ENCODE measurements at places on chromosomes 7 and 10. TPM values are rescaled to one million over a fixed set of nuclear protein-coding genes. Genes with fewer than 3 reads are reported as not detected.

GRCh38 chr10:68301790-68302502, 29.9 kb upstream of the HNRNPH3 start:
- H3K27ac ChIP-seq = no peak overlapping the region
- no peak for DNase-seq
- H3K4me1 ChIP-seq = peaks cover 3% of the 10 kb centered on the region
- H3K36me3 ChIP-seq = no peaks in the 10 kb centered on the region

DNA sequence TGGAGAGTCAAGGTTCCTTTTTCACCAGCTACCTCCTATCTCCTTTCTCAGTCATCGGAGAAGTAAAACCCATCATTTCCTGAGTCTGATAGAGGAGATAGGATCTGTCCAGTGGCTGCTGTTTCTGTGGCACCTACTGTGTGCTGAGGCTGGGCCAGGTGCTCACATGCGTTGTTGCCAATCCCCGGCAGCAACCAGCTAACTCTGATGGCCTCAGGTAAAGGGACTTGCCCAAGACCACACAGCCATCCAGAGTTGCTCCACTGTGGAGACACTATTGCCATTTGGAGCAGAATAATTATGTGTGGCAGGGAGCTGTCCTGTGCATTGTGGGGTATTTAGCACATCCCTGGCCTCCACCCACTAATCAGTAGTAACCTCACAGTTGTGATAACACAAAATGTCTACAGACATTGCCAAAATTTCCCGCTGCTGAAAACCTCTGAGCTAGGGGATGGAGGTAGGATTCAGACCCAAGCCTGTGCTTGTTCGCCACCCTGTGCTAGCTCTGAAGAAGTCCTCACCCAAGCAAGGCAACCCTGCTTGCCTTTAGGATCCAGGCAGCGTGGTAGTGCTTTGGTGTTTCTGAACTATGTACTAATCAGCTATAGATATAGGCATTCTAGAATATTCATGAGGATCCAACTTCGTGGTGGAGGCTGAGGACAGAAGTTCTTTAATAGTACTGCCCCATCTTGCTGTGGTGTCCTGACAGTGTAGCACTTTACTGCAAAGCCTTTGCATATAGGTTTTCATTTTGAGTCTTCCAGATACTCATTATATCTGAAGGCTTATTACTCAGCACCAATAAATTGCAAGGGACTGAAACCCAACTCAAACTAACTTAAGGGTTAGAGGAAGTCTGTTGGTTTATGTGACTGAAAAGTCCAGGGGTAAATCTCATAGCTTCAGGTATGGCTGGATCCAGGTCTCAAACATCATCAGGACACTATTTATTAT, 164.6 kb downstream of the GRK5 start:
- H3K36me3 ChIP-seq = no peaks in the 10 kb centered on the region
- H3K4me1 ChIP-seq = peaks cover 29% of the 10 kb centered on the region
- no peak overlapping the region for H3K4me3 ChIP-seq
- no peak for DNase-seq
- H3K27ac ChIP-seq = no peak overlapping the region

DNA sequence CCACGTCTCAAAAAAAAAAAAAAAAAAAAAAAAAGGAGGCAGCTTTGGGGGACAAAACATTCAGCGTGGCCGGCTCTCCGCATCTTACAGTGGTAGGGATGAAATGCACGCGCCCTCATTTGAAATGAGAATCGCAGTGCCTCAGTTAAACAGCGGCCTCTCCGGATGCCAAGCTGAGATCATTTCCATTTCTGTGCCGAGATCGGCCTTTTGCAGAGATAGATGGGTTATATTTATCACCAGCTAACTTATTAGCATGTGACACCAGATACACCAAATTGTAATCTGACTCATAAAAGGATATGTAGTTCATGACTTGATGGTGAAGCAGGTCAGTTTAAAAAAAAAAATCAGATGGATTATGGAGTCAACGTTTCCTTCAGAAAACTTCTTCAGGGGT, 138.7 kb downstream of the CUX1 start:
- peaks cover 5% of the 10 kb centered on the region for H3K4me1 ChIP-seq
- H3K27ac ChIP-seq = no peak overlapping the region
- H3K4me3 ChIP-seq = no peak overlapping the region

DNA sequence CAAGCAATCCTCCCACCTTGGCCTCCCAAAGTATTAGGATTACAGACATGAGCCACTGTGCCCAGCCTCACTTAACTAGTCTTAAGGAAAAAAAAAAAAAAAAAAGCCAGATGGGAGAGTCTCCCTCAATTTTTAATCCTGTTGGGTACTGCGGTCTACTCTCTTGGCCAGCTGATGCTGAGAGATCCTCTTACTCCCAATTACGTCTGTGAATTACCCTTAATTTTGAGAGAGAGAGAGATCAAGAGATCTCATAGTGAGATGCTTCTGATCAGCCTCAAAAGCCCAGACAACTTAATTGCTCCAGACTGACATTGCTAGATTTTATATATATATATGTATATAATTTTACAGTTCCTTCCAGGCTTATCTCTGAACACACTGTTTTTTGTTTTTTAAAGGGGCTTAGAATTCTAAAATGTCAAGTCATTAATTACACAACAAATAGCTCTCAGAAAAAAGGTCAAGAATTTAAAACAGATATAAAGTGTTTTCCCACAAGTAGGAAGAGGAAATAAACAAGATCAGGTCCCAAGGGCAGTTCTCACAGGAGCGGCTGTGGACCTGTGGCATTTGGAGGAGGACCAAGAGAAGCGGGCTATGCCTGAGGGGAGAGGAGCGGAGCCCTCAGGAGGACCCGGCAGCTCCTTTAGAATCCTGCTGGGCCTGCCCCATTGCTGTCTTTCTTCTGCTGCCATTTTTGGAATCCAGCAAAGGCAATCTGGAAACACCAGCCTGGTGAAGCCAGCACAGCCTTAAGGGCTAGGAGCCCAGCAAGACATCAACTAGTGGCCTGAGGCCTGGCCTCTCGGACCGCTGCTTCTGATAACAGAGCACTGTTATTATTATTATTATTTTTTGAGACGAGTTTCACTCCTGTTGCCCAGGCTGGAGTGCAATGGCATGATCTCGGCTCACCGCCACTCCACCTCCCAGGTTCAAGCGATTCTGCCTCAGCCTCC, 30.1 kb downstream of the DENND2A start:
- H3K27ac ChIP-seq = no peak overlapping the region
- peaks cover 18% of the 10 kb centered on the region for H3K4me1 ChIP-seq
- no peaks in the 10 kb centered on the region for H3K27me3 ChIP-seq
- H3K36me3 ChIP-seq = no peaks in the 10 kb centered on the region
- no peak for DNase-seq

GRCh38 chr7:137304624-137305235, 38.8 kb downstream of the PTN start:
- H3K27ac ChIP-seq = peak overlapping the region; percentile 29
- peaks cover 29% of the 10 kb centered on the region for H3K36me3 ChIP-seq
- no peak for DNase-seq
- H3K27me3 ChIP-seq = no peaks in the 10 kb centered on the region
- H3K4me3 ChIP-seq = peak overlapping the region; percentile 74

GRCh38 chr10:102579328-102579727, 65.0 kb upstream of the TRIM8 start:
- peaks cover 54% of the 10 kb centered on the region for H3K4me1 ChIP-seq
- H3K4me3 ChIP-seq = no peak overlapping the region
- no peaks in the 10 kb centered on the region for H3K27me3 ChIP-seq

DNA sequence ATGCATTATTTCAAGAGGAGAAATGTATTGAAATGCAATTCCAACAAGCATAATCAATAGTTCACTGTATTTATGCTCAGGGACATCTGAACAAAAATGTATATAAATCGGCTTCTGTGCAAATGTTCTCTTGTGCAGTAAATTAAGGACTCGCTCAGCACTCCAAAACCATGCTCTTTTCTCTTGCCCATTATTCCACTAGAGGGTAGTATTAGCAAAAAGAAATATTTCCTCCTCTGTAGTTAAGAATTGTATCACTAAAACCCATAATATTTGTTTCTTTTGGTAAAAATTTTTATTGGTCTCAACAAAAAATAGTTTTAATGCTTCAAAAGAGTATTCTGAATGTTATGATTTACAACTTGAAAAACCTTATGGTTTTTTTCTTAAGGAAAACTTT, 803.1 kb downstream of the PCDH15 start:
- H3K27ac ChIP-seq = no peak overlapping the region
- H3K36me3 ChIP-seq = no peaks in the 10 kb centered on the region
- no peak overlapping the region for H3K4me3 ChIP-seq
- DNase-seq = no peak
- H3K27me3 ChIP-seq = no peaks in the 10 kb centered on the region

DNA sequence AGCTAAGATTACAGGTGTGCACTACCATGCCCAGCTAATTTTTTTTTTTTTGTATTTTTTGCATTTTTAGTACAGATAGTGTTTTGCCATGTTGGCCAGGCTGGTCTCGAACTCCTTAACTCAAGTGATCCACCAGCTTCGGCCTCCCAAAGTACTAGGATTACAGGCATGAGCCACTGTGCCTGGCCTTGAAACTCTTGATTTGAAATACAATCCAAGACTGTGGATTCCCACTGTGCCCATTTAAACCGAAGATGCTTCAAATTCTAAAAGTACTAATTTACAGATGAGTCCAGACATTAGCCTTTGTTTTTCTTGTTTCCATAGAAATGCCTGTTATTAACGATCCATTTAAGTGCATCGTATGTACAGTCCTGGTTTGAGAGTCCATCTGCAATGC, 130.9 kb downstream of the CACNA2D1 start:
- H3K27me3 ChIP-seq = no peaks in the 10 kb centered on the region
- no peaks in the 10 kb centered on the region for H3K36me3 ChIP-seq
- no peak overlapping the region for H3K27ac ChIP-seq

Gene PARG
- total RNA-seq = 51.2 TPM

Gene AZGP1
- total RNA-seq = 0.52 TPM

Data from neural crest cell (in vitro differentiated cells).